ENCODE measurements at places on chromosomes 2 and 18. TPM values are rescaled to one million over a fixed set of nuclear protein-coding genes. Genes with fewer than 3 reads are reported as not detected.

The RAB17 gene
- polyA plus RNA-seq = 13.2 TPM

The MARCO gene
- not detected for polyA plus RNA-seq

The PLGLB1 gene
- 27.6 TPM for polyA plus RNA-seq

The PLEKHH2 gene
- 66.9 TPM for polyA plus RNA-seq

The APLF gene
- polyA plus RNA-seq = 4.8 TPM

The CENPA gene
- 20.7 TPM for polyA plus RNA-seq

The HOXD9 gene
- 84.0 TPM for polyA plus RNA-seq

The LIPG gene
- polyA plus RNA-seq = 63.6 TPM

The SNORC gene
- 1.6 TPM for polyA plus RNA-seq

The ANKRD53 gene
- polyA plus RNA-seq = 0.90 TPM

The TMEM185B gene
- 24.3 TPM for polyA plus RNA-seq

The HJURP gene
- polyA plus RNA-seq = 33.4 TPM

The UGT1A10 gene
- not detected for polyA plus RNA-seq

The IL1B gene
- polyA plus RNA-seq = 0.65 TPM

The GPC1 gene
- 28.1 TPM for polyA plus RNA-seq

The PLA2R1 gene
- 117 TPM for polyA plus RNA-seq

The C2orf66 gene
- polyA plus RNA-seq = 0.98 TPM

The ASXL3 gene
- 7.8 TPM for polyA plus RNA-seq

The ASTL gene
- polyA plus RNA-seq = 0.18 TPM

The KCNS3 gene
- polyA plus RNA-seq = 9.2 TPM

The SERPINB11 gene
- polyA plus RNA-seq = not detected

The OSGEPL1 gene
- 28.5 TPM for polyA plus RNA-seq

The CCDC121 gene
- polyA plus RNA-seq = 12.0 TPM

The NT5DC4 gene
- 0.83 TPM for polyA plus RNA-seq

The CGREF1 gene
- polyA plus RNA-seq = 5.4 TPM

The CHN1 gene
- 34.7 TPM for polyA plus RNA-seq

The STARD6 gene
- polyA plus RNA-seq = not detected

The COL4A4 gene
- 48.6 TPM for polyA plus RNA-seq

The ABCA12 gene
- polyA plus RNA-seq = 0.62 TPM

The CAPN13 gene
- 2.5 TPM for polyA plus RNA-seq

The VAMP8 gene
- 89.3 TPM for polyA plus RNA-seq

The CFAP65 gene
- 0.28 TPM for polyA plus RNA-seq

The FABP1 gene
- 21.2 TPM for polyA plus RNA-seq

The PCBP1 gene
- polyA plus RNA-seq = 246 TPM

The GCKR gene
- polyA plus RNA-seq = 0.10 TPM

The GALR1 gene
- polyA plus RNA-seq = 0.15 TPM

The SLC4A5 gene
- polyA plus RNA-seq = 3.7 TPM

The RTP5 gene
- not detected for polyA plus RNA-seq

The BCL2 gene
- 25.2 TPM for polyA plus RNA-seq

The LYPD6B gene
- 37.2 TPM for polyA plus RNA-seq

Data from left kidney (tissue), 8 donors.